Fibroblast of gingiva (primary cell): ENCODE measurements at places on chromosomes 4 and X.
A peak's percentile ranks its signal among the peaks of the same experiment; 100 is the strongest.

GRCh38 chr4:33107814-33108213 lies 2387.6 kb downstream of the PCDH7 start:
- DNase-seq = no peak

GRCh38 chr4:77193511-77194102 lies 36.6 kb downstream of the CCNG2 start:
- DNase-seq = no peak

DNA sequence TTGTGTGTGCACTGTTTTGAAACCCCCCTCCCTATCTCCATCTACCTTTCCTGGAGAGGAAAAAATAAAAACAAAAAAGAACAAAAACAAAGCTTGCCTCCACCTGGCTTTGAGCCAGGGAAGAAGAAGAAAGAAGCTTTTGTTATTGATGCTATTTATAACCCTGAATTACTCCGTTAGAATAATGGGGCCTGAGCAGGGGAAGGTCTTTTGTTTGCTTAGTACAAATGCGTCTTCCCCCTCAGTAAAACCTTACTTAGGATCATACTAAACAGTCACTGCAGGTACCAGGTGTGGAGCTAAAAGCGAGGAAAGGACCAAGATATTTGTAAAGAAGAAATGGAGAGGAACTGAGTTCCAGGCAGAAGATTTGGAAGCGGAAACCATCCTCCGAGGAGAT lies 352.1 kb downstream of the KCNIP4 start:
- DNase-seq = no peak

- peak; percentile 19 for DNase-seq
Measured at GRCh38 chrX:29671421-29671820, 543.9 kb upstream of the MAGEB2 start.

- peak; percentile 87 for DNase-seq
Measured at GRCh38 chr4:76589872-76590797, 155.1 kb downstream of the SHROOM3 start.

GRCh38 chr4:81666491-81666890 lies 194.8 kb upstream of the RASGEF1B start:
- no peak for DNase-seq

GRCh38 chr4:128130621-128131020 lies 69.5 kb downstream of the LARP1B start:
- no peak for DNase-seq

DNA sequence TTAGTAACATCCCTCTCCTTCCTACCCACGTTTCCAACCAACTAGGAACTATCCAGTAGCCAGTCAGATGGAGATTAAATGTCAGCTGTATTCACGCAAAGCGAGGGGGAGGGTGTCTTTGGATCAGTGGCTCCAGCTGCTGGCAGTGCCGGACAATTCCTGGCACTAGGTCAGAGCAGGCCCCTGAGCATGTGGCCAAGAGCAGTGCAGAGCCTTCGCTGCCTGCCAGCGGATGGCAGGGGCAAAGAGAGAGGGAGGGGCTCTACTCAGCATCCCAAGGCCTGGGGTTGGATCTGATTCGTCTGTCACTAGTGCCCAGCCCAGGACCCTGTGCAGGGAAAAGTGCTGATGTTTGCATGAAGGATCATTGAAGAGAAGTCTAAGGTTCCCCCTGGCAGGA lies 28.7 kb upstream of the JAKMIP1 start:
- no peak for DNase-seq

DNA sequence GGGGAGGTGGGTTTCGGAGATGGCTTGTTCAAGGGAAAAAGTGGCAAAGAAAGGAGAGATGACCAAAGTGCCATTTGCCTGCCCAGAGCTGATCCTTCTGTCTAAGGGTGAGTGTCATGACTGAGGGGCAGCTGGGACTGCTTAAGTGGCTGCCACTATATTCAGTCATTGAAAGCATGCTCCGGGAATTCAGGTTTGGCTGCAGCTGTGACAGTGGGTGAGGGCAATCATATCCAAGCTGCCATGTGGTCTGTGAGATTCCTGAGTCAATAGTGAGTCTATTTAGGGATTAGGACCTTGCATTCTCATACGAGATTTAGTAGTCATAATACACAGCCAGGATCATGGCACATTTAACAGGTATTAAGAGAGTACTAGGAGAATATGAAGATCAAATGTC lies 138.8 kb upstream of the BANK1 start:
- DNase-seq = no peak

- DNase-seq = peak; percentile 50
Measured at GRCh38 chr4:184417802-184418511, 56.4 kb downstream of the IRF2 start.

DNA sequence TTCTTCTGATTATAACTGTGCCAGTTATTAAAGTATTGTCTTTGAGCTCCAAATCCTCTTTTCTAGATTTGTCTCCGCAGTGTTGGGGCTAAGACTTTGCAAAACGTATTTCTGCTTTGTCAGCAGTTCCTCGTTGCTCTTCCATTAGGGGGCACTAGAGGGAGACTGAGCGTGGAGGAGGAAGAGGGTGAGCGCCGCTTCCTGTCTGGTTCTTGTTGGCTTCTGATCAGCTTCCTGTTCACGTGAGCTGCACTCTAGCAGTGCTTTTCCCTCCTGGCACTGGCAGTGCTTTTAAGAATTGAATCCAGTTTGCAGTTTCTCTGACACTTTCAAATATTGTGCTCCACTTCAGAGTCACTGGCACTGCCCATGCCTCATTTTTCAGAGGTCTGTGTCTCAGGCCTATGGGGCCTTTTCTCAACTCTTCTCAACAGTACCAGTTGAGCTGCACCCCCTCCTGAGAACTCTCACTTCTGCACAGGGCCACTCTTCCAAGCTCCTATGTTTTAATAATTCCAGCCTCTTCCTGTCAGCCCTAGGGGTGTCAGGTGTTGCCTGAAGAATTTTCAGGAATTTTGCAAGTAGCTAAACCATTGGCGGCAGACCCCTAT lies 54.4 kb upstream of the LCORL start:
- no peak for DNase-seq

DNA sequence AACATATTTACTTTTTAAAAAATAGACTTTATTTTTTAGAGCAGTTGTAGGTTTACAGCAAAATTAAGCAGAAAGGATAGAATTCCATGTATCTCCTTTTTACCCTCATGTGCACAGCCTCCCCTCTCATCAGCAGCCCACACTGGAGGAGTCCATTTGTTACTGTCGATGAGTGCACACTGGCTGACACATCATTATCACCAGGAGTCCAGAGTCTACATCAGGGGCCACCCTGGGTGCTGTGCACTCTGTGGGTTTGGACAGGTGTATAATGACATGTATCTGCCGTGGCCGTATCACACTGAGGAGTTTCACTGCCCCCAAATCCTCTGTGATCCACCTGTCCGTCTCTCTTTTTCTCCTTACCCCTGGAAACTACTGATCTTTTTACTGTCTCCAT lies 26.3 kb downstream of the TBC1D14 start:
- no peak for DNase-seq

GRCh38 chr4:1591107-1591506 lies 93.0 kb downstream of the FAM53A start:
- no peak for DNase-seq
